ENCODE measurements at places on chromosomes 12 and 14. TPM values are rescaled to one million over a fixed set of nuclear protein-coding genes. Genes with fewer than 3 reads are reported as not detected.

DNA sequence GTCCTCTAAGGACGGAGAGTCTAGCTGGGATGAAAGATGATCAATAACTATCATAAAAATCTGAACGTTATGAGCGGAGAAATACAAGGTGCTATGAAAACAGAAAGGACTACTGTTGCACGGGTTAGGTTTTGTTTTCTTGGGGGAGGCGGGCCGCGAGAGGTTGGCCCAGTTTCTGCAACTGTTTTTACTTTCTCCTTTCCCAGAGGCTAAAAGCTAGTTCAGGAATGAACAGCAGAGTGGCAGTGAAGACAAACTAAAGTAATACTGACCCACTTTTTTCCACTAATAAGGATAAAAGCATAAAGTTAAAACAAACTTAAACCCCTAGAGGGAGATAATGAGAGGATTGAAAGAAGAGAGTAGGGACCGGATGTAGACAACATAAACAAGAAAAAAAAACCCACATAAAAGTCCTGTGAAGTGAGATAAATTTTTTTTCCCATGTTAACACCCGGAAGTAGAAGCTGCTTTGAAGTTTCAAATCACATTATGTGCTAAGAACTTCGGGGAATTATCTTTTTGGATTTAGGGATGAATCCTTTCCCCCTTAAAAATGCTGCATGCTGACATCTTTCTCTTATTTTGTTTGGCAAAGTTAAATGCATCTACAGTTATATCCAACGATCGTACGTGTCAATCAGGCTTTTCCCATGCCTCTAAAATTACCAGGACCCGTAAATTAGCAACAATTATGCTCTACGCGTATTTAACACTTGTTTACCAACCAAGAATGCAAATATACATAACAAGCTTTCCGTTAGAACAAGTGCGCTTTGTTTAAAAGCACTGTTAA lies 1.0 kb upstream of the CDK17 start:
- peak; percentile 68 for DNase-seq

DNA sequence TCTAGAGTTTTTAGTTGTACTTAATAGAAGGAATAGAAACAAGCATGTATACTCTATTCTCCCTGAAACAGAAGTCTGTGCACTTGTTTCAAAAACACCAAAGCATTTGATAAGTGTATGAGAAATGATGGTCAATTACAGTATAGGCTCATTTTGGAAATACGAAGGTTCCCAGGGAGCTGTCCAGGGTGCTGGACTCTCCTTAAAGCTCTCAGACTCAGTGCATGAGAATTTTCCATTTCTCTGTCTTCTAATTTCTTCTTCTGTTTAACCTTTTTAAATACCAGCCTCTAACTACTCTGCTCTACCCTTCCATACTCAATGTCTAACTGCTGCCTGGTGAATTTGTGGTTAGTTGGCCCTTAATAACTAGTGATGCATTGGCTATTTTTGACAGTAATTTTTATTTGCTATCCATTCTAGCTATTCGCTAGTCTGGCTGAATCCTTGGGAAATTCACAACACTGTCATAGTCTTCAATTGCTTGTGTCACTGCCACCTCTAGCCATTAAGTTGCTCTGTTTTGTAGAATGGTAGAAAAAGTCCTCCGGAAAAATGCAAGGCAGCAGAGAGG lies 229.2 kb downstream of the NRXN3 start:
- peak; percentile 67 for DNase-seq

GRCh38 chr14:78359581-78359980 lies 189.4 kb downstream of the NRXN3 start:
- no peak for DNase-seq

TSPAN19 gene
- total RNA-seq: not detected

ZNF664 gene
- 55.4 TPM for total RNA-seq

ALKBH2 gene
- 18.8 TPM for total RNA-seq

Measured in tongue (tissue), 3 donors.